Cardiac fibroblast (primary cell): ENCODE measurements at places on chromosomes 4 and X.
A peak's percentile ranks its signal among the peaks of the same experiment; 100 is the strongest.

DNA sequence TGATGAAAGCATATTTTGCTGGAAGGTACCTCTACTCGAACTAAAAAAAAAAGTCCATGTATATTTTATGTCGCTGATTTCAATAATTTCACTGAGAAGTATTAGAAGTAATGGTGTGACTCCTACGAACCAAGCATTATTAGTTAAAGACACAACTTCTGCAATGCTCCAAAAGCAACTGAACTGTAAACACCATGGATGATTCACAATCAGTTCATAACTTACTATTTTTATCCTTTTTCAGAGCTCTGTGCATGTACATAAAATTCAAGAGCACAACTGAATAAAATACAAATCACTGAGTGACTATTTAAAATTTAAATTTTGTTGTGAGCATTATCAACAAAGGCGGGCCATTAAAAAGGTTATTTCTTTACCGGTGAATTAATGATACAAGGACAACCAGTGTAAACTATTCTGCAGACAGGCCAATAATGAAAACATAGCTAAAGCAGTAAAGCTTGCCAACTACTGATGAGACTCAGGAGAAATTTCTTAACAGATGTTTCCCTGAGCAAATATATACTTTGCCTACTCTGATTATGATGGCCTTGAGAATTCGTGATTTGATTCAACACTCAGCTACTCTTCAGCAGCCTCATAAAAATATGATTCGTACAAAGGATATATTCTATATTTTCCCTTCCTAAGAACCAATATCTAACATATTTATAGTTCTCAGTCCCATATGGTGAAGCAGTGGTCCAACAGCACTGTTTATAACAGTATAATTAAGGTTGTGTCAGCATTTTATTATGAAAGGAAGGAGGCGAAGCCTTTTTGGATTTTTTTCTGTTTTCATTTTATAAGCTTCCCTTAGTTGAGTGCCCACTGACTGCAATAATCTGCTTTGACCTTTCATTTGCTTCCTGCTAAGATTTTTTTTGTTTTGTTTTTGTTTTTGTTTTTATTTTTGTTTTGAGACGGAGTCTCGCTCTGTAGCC is 62.8 kb upstream of the NEIL3 start:
- DNase-seq: peak; percentile 18

DNA sequence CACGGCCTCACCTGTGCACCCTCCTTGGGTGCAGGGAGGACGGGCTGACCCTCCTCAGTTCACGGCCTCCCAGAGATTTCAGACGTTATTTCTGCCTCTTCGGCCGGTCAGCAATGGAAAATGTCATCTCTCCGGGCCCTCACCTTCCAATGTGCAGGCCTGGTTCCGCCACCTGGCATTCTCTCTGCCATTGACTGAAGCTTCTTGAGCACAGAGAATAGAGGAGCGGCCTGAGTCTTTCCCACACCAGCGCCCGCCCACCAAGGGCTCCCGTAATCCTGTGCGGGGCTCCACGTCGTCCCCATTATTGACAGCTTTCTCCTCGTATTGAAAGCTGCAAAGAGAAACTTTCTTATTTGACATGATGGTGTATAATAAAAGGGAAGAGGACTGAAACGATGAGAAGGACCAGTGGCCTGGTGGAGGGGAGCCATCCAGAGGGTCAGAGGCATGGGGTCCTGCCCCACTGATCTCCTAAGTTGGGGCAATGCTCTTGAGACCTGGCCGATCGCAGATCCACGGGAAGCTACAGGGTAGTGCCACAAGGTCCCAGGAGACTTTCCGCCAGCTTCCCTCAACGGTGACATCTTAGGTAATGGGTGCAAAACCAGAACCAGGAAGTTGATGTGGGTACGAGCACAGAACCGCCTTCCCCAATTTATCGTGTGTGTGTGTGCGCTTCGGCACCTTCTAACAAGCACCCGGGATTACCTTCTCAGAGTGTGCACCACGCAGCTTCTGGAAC is 20.6 kb downstream of the HTRA3 start:
- no peak for DNase-seq

GRCh38 chrX:69493766-69494165 is 10.4 kb upstream of the NALF2 start:
- no peak for DNase-seq

GRCh38 chrX:20529301-20529700 is 262.6 kb upstream of the RPS6KA3 start:
- no peak for DNase-seq

GRCh38 chr4:68250151-68250930 is 4.8 kb upstream of the TMPRSS11B start:
- no peak for DNase-seq

- DNase-seq: peak; percentile 93
Measured at GRCh38 chrX:38800981-38801845, at the start of gene MID1IP1. Gene MID1IP1 (plus strand): TSS chrX:38801459. CDS start chrX:38804947, 3,488 bp downstream.

- DNase-seq: no peak
Measured at GRCh38 chr4:178958725-178959440, 1516.6 kb upstream of the AGA start.

DNA sequence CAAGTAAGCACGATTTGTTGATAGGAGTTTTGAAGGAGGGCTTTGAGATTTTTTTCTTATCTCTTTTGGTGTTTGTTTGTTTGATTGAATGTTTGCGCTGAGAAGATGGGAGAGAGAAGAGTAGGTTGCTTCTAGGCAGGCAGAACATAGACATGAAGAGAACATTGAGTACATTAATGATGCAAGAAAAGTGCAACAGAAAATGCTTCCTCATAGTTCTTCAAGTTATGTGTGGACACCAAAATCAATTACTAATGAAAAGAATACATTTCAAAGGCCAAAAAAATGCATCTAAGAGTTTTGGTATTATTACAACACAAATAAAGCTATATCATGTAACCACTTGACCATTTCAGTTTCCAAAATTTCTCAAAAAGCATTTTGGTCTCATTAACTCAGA is 191.0 kb upstream of the PPARGC1A start:
- DNase-seq: no peak

- DNase-seq: no peak
Measured at GRCh38 chrX:38458071-38458470, 103.3 kb upstream of the TSPAN7 start.

- DNase-seq: peak; percentile 5
Measured at GRCh38 chr4:46856333-46856732, 52.7 kb downstream of the COX7B2 start.

DNA sequence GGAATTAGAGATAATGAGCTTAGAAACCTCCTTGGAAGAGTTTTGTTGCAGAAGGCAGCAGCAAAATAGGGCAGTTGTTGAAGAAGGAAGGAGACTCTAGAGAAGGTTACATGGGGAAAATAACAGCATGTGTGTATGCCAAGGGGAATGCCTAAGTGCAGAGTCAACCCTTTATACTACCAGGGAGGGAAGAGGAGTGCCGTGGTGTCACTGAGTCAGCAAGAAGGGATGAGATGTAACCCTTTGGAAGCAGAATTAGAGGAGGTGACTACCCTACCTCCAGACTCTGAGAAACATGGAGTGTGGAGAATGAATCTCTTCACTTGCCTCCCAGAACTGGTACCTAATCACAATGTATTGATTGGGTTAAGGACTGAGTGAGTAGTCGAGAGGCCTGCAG is 6.7 kb upstream of the GABRE start:
- DNase-seq: peak; percentile 77

DNA sequence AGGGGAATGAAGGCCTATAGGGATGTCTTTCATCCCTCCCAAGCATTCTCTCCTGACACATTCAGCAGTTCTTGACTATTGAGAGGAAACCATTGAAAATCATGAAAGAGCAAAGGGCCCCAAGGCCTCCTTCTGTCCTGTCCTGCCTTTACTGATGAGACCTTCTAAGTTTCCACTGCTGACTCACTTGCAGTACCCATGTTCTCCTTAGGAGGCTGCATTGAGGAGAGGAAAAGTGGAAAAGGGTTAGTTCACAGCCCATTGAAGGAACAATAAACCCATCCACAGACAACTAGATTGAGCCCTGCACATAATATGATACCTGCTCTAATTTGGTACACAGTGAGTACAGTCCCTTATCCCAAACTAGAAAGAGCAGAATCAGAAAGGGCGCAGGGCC is 115.1 kb upstream of the PNPLA4 start:
- no peak for DNase-seq

DNA sequence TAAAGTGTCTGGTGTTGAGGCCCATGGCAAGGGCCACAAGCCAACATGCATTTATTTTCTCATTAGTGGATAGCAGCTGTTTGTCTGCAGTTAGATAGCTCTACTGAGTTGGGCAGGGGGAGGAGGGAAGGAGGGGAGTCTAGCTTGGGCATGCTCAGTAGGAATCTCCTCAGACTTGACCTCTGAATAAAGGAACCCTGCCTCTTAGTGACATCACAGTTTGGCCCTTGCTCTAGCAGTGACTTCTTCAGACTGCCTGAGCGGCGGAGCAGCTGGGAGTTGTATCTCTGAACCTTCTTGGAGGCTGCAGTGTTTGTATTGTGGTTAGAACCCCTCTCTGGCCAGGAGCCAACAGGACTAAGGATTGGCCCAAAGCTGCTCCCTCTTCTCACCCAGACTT is 57.4 kb downstream of the BCORL1 start:
- DNase-seq: no peak

DNA sequence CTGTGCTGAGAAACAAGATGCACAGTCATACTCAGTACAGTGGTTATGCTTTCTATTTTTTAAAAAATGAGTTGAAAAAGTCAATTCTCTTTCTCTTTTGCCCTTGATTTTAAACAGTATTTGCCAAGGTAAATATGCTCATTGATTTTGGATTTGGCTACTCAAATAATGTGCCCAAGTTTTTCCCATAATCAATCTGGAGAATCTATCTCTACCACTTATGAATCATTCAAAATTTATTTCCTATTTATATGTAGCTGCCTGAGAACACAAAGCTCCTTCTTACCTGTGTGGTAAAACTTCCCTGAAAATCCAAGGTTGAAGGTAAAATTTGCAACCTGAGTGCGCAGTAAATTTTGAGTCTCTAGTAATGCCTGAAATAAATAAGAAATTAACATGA is 136.5 kb downstream of the NDST4 start:
- DNase-seq: no peak

DNA sequence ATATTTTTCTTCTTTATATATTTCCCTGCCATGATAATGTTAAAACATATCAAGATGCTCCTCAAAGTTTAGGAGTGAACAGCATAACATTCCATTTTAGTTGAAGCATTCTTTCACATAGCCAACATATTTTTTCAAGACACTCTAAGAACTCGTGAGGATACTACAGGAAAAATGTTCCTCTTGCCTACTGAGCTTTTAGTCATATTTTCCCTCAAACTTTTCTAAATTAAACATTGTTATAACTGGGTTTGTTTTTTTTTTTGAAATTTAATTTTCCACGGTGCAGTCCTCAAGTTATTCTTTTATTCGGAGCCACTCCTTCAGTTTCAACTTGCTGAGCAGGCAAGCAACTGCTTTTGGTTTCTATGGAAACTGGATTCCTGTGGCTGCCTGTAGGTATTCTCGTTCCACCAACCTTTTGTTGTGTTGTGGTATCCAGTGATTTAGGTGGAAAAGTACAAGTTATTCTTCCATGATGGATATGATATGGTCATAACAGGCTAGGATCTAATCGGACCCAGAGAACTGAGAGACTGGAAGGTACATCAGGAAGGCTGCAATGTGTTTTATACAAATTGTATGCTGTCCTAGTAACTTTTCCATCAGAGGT is 248.0 kb downstream of the TRIML1 start:
- DNase-seq: peak; percentile 58

- DNase-seq: peak; percentile 79
Measured at GRCh38 chr4:176778063-176778462, 14.7 kb downstream of the VEGFC start.

- DNase-seq: no peak
Measured at GRCh38 chrX:24877854-24878650, 137.7 kb downstream of the ARX start.

DNA sequence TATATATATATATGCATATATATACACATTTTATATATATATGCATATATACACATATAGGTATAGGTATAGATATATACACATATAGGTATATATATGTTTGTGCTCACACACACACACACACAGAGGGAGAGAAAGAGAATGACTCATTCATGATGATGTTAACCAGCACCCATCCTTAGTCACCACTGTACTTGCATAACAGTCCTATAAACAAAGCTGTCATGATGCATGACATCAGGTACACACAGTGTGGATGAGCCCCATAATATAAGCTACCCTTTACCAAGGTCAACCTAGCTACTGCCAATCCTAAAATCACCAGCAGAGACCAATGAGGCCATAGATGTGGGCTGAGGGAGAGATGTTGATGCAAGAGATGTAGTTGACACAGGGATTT is 1408.0 kb downstream of the RAPGEF2 start:
- no peak for DNase-seq

DNA sequence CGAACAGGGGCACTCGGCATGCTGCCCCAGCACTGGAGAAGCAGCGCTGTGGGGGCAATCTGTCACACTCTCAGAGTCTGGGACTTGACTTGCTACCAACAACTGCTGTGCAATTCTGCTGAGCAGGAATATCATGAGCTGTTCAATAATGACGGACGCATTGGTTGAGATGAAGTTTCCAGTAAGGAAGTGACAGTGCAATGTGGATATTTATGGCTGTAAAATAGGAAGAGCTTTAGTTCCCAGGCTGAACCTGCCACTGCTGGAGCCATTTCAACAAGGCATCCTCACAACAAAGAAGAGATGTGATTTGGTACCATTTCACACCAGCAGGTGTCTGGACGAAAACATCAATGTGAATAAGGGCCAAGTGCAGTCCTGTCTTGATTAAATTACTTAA is 24.2 kb downstream of the CHST7 start:
- no peak for DNase-seq

- DNase-seq: peak; percentile 3
Measured at GRCh38 chr4:127012549-127012948, 620.2 kb upstream of the INTU start.

DNA sequence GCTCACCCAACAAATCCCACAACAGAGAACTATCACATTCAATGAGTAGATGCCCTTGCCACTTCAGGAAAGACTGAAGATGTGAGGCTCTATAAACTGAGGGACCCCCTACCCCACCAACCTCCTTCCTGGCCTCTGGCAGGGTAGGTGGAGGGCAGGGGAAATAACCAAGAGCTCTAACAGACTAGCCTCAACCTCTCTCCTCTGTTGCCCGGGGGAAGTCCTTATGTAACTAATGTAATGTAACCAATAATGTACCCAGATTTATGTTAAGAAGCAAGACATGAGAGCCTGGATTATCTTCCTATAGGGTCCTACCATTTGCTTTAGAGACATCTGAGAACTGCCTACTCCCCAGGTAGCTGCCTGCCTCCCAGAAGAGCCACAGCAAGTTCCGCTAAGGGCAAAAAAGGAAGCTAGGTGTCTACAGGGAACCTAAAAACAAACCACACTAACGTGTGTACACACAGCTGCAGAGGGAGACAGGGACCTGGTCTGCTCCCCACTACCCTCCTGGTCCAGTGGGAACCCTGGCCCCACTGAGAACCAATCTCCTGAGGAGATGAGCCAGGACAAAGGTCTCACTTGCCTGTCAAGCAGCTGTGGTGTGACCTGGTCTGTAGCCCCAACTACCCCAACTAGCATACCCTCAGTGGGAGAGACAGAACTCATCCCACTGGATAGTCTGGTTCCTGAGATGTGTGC is 17.7 kb downstream of the OTUD5 start:
- no peak for DNase-seq

DNA sequence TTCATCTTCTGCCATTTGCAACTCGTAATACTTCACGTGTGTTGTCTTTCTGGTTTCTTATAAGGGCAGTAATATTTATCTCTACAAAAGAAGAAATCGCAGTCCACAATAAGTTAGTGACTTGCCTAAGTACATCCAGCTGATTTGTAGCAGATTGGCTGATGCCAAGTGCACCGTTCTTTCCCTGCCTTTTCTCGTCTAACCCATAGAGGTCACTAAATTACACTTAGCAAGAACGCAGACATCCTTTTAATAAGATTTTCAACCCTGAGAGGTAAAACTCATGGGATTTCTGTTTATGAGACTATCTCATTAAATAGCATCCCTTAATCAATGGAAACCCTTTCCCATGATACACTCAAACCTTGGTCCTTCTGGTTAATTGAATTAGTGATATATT is 408.6 kb upstream of the ACTRT1 start:
- no peak for DNase-seq
